RPMI7951 (cell line): ENCODE measurements at places on chromosomes 3 and 15.

GRCh38 chr3:44080474-44081072, 161.1 kb upstream of the TOPAZ1 start:
- DNase-seq = no peak

DNA sequence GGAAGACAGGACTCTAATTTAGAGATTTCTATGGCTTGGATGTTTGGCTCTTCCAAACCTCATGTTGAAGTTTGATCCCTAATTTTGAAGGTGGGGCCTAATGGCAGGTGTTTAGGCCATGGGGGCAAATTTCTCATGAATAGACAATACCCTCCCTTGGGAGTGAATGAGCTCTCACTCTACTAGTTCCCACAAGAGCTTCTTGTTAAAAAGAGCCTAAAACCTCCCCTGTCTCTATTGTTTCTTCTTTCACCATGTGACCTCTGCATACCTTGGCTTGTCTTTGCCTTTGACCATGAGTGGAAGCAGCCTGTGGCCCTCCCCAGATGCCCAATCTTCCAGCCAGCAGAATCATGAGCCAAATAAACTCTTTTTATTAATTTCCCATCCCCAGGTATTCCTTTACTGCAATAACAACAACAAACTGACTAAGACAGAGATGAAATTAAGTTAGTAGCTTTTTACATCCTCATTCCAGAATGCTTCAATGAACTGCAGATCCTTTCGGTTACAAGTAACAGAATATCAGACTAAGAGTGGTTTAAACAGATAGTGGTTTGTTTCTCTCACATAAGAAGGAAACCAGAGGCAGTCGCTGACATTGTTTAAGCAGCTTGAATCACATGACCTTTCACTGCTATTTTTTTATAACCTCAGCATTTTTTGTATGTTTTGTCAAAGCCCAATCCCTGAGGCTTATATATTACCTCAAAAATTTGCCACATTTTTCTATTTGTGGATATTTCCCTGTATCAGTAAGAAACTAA, 1013.3 kb upstream of the SEMA6D start:
- DNase-seq = no peak

DNA sequence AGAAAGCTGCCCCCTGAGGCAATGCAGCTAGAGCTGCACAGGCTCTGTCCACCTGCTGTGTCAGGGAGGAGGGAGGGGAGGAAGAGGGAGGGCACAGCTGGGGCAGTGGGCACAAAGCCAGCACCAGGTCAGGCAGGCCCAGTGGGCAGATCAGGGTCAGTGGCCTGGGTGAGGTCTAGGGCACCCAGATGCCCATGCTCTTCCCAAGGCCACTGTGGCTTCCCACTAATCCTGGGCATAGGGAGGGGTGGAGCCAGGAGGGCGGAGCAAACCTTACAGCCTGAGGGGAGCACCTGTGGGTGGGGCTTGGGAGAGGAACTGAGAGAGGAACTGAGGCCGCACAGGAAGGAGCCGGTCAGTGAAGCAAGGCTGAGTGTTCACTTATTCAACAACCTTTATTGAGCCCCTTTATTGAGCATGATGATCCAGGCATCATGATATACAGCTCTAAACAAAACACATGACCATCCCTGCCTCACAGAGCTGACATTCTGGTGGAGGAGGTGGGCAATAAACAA, 55.0 kb downstream of the RHCG start:
- no peak for DNase-seq

DNA sequence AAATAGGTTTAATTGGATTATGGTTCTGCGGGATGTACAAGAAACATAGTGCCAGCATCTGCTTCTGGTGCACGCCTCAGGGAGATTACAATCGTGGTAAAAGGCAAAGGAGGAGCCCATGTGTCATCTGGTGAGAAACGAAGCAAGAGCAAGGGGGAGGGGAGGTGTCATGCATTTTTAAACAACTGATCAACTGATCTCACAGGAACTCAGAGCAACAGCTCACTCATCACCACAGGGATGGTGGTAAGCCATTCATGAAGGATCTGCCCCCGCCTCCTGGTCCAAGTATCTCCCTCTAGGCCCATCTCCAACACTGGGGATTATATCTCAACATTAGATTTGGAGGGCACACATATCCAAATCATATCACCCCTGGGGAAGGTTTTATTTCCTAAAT, 42.1 kb upstream of the FGF7 start:
- peak; percentile 17 for DNase-seq

DNA sequence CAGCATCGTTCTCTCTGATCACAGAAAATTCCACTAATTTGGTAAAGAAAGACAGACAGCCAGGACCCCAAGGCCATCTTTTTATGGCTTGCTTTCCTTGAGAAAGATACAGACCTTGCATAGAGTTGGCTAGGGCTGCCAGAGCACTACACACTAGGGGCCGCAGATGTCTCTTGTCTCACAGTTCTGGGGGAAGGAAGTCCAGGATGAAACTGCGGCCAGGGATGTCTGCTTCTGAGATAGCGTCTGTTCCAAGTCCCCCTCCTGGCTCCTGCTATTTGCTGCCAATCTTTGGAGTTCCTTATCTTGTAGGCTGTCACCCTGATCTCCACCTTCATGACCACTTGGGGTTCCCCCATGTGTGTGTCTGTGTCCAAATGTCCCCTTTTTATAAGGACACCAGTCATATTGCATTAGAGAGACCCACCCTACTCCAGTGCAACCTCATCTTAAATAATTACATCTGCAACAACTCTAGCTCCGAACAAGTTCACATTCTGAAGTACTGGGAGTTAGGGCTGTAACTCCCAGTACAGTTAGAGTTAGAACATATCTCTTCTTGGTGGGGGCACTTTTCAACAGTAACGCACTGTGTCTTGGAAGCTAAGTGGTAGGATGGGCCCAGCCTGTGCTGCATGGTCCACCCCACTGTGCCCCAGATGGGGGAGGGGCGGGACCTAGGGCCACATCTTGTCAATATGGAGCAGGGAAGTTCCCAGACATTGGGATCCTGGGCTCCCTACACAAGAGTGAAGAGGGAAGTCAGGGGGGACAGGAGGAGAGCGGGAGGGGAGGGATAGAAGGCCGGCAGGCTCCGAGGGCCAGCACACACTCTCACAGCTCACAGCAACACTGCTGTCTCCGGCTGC, 42.2 kb downstream of the KLF15 start:
- DNase-seq = no peak

- DNase-seq = peak; percentile 75
These were observed 109.4 kb upstream of the FGF7 start for GRCh38 chr15:49313650-49314049.

GRCh38 chr3:160009525-160009924, 20.9 kb downstream of the IL12A start:
- no peak for DNase-seq

DNA sequence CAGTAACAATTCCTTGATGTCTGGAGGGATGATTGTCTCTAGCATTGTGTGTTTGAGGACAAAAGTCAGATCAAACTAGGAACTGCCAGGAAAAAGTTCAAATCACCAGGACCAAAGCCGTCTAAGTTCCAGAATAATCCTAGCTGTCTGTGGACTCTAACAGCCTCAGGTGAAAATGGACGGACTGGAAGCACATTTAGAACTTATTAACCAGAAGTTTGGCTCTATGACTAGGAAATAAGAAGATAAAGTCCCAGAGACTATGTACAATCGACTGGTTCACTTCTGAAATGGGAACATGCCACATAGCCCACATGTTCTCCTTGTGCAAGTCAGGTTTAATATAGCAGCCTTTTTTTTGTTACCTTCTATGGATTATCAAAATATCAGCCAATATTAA, 50.6 kb upstream of the SGO1 start:
- DNase-seq = no peak

DNA sequence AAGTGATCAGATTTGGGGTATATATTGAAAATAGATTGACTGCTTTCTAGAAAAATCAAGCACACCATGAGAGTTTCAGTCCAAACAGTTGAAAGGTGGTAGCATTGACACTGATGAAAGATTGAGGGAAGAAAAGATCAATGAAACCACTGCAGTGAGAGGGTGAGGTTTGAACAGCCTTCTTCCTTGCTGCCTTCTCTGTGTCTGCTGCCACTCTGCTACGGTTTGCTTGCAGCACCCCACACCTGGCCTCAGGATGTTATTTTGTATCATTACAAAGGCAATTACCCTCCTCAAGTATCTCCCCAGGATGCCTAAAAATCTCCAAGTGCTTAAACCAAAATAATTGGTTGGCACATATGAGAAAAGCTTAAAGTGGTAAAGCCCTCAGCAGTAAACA, 683.6 kb upstream of the ARPP21 start:
- no peak for DNase-seq

DNA sequence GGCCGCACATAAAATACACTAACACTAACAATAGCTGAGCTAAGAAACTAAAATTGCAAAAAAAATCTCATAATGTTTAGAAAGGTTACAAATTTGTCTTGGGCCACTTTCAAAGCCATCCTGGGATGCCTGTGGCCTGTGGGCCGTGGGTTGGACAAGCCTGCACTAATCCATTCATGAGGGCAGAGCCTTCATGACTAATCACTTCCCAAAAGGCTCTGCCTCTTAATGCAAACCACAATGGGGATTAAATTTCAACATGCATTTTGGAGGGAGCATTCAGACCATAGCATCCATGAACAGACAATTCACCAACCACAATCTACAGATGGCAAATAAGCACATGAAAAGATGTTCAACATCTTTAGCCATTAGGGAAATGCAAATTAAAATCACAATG, 128.2 kb downstream of the SUCLG2 start:
- peak; percentile 94 for DNase-seq

GRCh38 chr3:127853681-127854080, 31.4 kb upstream of the MGLL start:
- DNase-seq = peak; percentile 40

DNA sequence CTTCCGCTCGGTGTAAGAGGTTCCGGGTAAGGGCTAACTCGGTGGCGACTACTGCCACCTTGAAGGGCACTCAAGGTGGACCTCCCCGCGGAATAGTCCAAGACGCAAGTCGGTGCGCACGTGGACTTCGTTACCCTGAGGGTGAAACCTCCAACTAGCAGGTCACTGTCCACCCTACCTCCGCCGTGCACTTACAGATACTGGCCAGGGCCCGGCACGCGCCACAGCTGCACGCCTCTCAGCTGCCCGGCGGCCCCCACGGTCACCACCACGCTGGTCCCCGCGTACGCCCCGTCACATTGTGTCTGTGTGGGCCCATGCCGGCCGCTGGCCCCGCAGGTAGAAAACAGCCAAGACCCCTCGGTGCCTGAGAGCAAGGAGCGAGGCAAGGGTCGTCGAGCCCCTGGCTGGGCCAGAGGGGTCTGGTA, 1.1 kb downstream of the LTK start:
- DNase-seq = no peak

- DNase-seq = peak; percentile 74
These were observed 152.3 kb downstream of the IGF1R start for GRCh38 chr15:98800437-98801233.

DNA sequence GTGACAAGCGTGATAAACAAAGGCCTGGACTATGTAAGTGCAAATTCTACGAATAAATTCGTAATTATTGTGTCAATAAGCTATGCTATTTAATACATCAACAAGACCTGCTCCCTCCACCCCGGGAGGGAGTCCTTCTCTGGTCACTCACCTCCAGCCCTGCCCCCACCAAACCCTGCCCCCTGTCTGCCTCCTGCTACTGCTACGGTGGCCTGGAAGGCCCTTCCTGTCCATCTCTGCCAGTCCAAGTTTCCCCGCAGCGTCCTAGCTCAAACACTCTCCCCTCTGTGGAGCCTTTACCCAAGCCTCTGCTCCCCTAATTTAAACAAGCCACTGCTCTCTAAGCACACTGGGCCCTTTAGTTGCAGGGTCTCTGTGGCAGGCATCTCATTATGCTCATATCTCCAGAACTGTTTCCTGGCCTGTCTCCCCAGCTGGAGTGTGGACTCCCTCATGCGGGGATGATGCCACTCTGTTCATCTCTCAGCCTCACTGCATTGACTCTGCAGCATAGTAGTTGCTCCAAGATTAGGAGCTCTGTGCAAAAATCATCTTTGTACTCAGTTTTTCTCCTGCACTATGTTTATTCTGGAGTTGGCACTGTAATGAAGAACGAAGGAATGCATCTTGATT, 241.2 kb downstream of the NTRK3 start:
- DNase-seq = peak; percentile 14

- no peak for DNase-seq
These were observed 25.9 kb upstream of the RNU6-1 start for GRCh38 chr15:67865766-67866165.

GRCh38 chr15:94524565-94524964, 293.2 kb downstream of the MCTP2 start:
- DNase-seq = no peak

GRCh38 chr3:41267975-41268640, 68.8 kb downstream of the CTNNB1 start:
- DNase-seq = peak; percentile 98

GRCh38 chr3:125434582-125435011, 59.5 kb upstream of the ZNF148 start:
- DNase-seq = no peak

- no peak for DNase-seq
These were observed 175.0 kb downstream of the PDZRN3 start for GRCh38 chr3:73449774-73450173.

GRCh38 chr3:188817935-188818269, 353.9 kb upstream of the TPRG1 start:
- DNase-seq = no peak

- DNase-seq = no peak
These were observed 9.4 kb downstream of the BTLA start for GRCh38 chr3:112489674-112490479.

DNA sequence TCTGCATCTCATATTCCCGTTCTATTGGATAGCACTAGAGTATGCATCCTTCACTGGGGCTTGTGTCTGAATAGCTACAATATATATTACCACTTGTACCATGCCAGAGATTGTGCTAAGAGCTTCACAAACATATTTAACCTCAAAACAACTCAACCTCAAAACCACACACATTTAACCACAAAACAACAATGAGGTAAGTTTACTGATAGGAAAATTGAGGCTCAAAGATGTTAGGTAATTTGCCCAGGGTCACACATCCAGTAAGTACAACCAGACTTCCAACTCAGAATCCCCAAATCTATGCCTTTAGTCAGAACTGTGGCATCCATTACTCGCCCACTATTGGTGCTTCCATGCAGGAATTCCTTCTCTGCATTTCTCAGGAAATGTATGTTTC, 220.0 kb downstream of the FAM43A start:
- peak; percentile 54 for DNase-seq

GRCh38 chr3:71327936-71328335, 255.6 kb downstream of the FOXP1 start:
- no peak for DNase-seq

DNA sequence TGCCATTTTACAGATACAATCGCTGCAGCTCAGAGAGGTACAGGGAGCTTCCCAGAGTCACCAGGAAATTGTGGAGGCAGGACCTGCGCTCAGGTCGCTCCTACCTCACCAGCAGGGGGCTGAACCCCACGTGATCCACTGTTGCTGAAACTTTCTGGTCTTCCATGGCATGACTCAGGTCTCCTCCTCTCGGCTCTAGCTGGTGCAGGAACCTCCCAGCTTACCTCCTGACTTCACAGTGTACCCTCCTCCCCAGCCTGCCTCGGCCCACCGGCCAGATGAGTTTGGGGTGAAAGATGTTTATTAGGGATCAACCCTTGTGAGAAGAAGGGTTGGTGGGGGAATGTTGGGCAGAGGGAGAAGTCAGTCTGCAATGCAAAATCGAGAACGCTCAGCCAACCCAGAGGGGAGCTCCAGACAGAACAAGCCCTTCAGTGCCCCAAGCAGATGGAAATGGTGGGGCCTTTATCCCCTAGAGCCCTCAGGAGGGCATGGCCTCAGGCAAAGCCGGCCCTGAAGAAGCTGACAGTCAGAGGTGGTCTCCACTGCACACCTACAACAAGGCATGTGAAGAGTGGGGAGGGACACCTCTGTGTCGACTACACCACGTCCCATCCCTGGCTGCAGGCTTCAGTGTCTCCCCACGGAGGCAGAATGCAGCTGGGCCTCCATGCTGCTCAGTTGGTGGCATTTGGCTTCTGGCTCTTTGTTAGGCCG, 118.6 kb upstream of the PRR20G start:
- peak; percentile 24 for DNase-seq
